ENCODE measurements at places on chromosomes 1 and 21. TPM values are rescaled to one million over a fixed set of nuclear protein-coding genes. Genes with fewer than 3 reads are reported as not detected.

The SPRR4 gene
- total RNA-seq, result not detected

The COL16A1 gene
- 23.3 TPM for total RNA-seq

The RIMKLA gene
- 13.9 TPM for total RNA-seq

The ASCL5 gene
- total RNA-seq, result not detected

The SDE2 gene
- total RNA-seq, result 16.4 TPM

The AGBL4 gene
- total RNA-seq, result 0.47 TPM
